Activated naive CD4-positive, alpha-beta T cell (primary cell): ENCODE measurements at places on chromosomes 5 and 9.

DNA sequence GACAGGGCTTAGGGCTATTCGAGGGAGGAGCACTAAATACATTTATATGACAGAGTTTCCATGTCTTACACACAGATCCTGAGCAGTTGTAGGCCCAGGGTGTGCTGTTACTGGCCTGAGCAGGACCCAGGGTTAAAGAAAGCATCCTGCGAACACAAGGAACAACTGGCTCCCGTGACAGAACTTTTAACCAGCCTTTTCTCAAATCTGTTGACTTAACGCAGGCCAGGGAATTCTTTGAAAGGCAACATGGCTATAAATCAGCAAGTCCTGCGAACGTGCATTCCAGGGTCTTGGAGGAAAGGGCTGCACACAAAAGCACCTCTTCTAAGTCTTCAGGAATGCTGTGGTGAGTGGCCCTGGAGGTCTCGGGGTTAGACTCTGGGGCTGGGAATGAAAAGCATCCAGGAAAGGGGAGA lies 45.2 kb upstream of the ANKRD55 start:
- no peak for DNase-seq

GRCh38 chr9:6911901-6912638 lies 154.3 kb downstream of the KDM4C start:
- no peak for DNase-seq

- no peak for DNase-seq
Measured at GRCh38 chr5:8135742-8136141, 266.8 kb downstream of the MTRR start.

GRCh38 chr9:38278931-38279679 lies 113.4 kb upstream of the ALDH1B1 start:
- DNase-seq = no peak

GRCh38 chr9:137613259-137613658 lies 5.5 kb upstream of the EHMT1 start:
- no peak for DNase-seq

DNA sequence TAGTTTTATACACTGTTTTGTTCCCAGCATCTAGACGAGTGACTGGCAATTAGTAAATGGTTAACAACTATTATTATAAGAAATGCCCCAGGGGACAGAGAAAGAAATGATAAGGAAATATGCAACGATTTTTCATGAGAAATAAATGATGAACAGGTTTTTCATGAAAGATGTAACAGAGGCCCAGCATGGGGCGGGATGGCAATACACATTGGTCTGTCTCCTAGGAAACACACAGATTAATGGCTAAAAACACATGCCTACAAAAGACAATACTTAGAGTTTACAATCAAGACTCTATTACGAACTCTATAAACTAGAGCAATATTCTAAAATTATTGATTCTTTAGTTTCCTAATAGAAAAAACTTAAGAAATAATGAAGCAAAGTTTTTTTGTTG lies 441.5 kb upstream of the CDH9 start:
- DNase-seq = no peak

GRCh38 chr5:160165137-160166068 lies 46.2 kb upstream of the PWWP2A start:
- DNase-seq = no peak

DNA sequence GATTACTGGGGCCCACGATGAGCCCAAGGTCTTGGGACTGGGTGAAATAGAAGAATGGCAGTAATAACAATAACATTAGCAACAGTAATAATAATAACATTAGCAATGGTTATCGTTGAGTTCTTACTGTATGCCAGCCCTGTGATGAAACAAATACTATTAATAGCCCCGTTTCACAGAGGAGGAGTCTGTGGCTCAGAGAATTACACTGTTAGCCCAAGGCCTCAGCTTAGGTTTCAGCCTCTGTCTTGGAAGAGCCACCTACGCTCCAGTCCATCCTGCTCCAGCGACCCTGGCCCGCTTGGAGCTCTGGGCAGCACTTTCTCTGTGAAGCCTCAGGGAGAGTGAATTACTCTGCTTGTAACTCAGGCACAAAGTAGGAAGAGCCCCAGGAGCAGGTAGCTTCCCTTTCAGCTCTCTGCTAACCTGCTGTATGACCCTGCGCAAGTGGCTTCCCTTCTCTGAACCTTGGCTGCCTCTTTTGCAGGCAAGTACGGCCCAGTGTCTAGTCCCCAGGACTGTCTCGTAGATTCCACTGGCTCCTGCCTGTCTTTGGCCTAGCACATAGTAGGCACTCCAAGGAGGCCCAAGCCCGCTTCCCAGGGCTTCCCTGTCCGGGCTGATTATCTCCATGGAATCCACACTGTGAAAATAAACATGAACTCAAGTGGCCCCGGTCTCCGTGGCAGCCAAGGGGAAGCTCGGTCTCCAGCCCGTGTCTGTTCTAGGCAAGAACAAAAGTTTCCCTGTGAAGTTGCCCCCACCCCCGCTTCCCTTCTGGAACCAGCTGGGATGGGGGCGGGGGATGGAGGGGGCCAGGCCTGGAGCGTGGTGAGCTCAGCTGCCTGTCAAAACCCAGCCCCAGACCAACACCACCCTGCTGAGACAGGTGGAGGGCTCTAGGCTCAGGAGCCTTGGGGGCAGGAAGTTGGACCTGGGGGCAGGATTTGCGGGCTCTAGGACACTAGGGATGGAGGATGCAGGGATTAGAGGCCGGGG lies 26.2 kb upstream of the LMX1B start:
- no peak for DNase-seq

GRCh38 chr9:4490705-4491625 lies 697 bp downstream of the SLC1A1 start:
- DNase-seq = no peak

DNA sequence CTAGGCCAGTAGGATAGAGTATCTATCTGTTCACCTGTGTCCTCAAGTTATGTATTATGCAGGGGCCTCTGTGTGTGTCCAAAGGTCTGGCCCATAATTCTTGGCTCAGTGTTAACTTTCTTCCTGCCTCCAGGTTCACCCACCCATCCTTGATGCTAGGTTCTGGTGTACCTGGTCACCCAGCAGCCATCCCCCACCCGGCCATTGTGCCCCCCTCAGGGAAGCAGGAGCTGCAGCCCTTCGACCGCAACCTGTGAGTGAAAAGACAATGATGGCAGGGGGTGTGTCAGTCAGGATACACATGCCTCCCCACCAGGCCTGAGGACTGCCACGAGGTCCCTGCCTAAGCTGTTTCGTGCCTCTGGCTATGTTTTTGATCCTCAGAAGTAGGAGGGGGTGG lies 27.6 kb downstream of the TCF7 start:
- DNase-seq = no peak
